Activated CD4-positive, alpha-beta T cell treated with anti-CD3 and anti-CD28 coated beads for 36 hours (primary cell): ENCODE measurements at places on chromosomes 11 and 22. TPM values are rescaled to one million over a fixed set of nuclear protein-coding genes. Genes with fewer than 3 reads are reported as not detected.

DNA sequence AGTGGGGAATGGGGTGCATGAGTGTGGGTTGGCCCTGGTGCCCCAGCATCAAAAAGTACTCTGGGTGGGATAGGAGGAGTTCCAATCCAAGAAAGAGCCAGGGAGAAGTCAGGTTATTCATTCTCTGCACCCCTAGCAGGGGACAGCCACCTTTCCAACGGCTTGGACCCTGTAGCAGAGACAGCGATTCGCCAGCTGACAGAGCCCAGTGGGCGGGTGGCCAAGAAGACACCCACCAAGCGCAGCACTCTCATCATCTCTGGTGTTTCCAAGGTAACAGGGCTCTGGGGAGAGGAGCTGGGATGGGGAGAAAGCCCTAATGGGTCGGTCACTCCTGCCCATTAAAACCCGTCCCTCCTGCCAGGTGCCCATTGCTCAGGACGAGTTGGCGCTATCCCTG lies 6.6 kb downstream of the C2CD2L start:
- DNase-seq: no peak

DNA sequence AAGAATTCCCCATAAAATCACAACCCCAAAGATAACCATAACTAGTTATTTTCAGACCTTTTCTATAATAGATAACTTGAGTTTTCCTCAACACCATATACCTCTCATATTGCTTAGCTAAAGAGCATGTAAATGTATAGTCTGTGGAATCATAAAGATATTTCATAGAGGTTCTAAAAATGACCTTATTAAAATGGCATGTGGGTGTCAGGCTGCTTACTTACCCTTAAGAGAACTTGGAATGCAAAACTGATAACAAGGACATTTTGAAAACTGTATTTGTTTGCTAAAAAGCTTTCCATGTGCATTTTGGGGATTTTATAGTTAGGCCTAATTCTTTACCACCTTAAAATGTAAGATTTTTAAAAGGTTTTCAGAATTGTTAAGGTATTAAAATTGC lies 4.7 kb downstream of the SIK2 start:
- no peak for DNase-seq

DNA sequence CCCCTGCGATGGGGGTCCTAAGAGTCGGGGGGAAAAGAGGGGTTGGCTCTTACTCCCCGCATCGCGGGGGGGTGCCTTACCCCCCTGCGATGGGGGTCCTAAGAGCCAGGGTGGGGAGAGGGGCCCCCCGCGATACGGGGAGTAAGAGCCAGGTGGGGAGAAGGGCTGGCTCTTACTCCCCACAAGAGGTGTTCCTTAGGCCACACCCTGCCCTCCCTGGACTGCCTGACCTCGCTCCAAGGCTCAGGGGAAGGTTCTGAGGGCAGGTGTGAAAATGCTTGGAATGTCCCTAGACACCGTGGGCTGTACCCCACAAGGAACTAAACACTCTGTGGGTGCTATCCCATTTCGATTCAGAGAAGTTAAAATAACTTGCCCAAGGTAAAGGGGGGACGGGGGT lies 7.8 kb downstream of the UNC93B1 start:
- DNase-seq: no peak

BTG4 gene
- not detected for total RNA-seq

DNA sequence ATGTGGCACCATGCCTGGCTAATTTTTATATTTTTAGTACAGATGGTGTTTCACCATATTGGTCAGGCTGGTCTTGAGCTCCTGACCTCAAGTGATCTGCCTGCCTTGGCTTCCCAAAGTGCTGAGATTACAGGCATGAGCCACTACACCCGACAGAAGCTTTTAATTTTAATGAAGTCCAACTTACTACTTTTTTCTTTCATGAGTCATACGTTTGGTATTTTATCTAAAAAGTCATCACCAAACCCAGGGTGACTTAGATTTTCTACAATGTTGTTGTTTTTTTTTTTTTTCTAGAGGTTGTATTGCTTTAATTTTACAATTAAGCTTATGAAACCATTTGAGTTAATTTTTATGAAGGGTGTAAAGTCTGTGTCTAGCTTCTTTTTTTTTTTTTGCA lies 34.9 kb downstream of the JRKL start:
- DNase-seq: no peak

DNA sequence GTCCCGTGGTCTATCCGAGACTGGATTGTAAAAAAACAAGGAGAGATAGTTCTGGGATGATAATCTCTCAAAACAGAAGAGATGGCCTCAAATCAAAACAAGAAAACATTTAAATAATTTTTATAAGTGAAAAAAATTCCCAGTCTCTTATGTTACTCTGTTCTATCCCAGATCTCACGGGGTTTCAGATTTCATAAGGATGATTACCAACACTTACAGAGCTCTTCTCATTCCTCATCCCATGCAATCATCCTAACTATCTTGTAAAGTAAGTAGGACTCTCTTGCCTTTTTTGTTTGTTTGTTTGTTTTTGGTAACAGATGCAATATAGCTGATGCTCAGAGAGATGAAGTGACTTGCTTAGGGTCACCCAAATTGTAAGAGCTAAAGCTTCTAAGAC lies 20.0 kb upstream of the ZBTB16 start:
- DNase-seq: no peak

CD44 gene
- 357 TPM for total RNA-seq

DNA sequence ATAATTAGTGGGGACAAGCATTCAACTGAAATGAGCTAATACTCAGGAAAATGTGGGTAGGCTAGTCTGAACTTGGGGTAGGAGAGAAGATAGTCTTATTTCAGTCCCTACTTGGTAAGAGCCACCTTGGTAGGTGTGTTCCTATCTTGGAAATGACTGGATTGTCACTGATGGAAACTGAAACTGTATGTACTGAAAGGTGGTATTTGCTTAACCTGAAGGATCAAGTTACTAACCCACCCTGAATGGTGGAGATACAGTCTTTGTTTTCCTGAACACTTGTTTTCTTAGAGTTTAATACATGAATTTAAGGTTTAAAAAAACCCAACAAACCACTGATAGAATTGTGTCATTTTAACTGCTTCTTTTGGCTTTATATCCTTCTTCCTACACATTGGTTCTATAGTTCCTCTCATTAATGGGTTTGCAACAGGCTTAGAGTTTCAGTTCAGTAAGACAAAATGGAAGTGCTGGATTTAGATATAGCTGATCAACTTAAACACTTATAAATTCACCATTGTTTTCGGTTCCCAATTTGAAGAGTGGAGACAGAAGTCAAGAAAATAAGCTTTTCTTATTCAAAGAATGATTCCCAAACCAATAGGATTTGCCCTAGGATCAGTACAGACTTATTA lies 4.2 kb downstream of the FAR1 start:
- no peak for DNase-seq

- no peak for DNase-seq
These were observed 13.7 kb upstream of the MYRF start for GRCh38 chr11:61738776-61739175.

- no peak for DNase-seq
These were observed 92.4 kb downstream of the KCNC1 start for GRCh38 chr11:17827006-17827405.

GRCh38 chr11:11396301-11397035 lies 43.4 kb upstream of the CSNK2A3 start:
- no peak for DNase-seq

PRRG4 gene
- total RNA-seq: 0.23 TPM

- no peak for DNase-seq
These were observed 50.5 kb downstream of the SWAP70 start for GRCh38 chr11:9714272-9714940.

GRCh38 chr22:25281675-25282345 lies 62.4 kb downstream of the CRYBB2 start:
- DNase-seq: no peak

SLC22A9 gene
- total RNA-seq: not detected

DNA sequence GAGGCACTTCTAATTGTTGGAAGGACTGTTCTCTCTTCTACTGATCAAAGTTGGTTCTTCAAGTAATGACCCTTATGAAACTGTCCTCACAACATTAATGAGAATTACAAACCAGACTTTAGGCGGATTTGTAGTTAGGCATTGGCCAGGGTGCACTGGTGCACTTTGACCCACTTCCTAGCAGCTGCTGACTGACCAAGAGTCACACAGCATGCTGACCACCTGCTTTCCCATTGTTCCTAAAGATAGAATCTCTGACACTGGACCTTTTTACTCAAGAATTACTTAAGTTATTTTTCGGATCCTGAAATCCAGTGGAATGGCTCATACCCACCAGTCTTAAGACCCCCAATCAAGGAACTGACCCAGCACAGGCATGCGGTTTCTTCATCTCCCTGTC lies 264.0 kb downstream of the ST3GAL4 start:
- no peak for DNase-seq

DNA sequence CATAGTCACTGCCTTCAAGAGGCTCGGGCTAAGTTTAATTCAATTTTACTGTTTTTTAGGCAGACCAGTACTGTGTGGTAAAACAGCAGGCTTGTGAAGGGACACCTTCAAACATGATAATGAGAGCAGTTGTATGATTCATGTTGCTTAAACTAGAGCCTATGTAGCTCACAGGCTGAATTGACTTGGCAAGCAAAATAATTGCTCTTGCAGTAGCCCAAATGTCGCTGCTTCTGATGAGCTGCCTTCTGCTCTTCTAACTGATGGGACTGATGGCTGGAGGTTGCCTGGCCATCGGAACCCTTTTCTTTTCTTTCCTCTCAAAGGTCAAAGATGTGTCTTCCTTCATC lies 137.6 kb downstream of the MAML2 start:
- peak; percentile 52 for DNase-seq

DNA sequence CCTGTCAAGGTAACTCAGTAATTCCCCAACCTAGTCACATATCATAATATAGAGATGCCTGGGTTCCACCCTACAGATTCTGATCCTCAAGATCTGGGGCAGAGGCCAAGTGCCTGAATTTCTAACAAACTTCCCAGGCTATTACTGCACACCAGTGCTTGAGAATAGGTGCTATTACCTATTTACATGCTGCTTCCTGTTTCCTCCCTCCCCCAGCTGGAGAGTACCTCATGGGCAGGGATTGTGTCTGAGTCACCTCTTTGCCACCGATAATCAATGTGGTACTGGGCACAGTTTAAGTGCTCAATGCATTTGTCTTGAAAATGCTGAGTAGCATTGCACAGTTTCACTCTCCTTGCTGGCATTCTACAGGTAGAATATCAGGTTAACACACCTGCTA lies 582.2 kb upstream of the CADM1 start:
- DNase-seq: no peak
